ENCODE measurements at places on chromosomes 5 and 9.

DNA sequence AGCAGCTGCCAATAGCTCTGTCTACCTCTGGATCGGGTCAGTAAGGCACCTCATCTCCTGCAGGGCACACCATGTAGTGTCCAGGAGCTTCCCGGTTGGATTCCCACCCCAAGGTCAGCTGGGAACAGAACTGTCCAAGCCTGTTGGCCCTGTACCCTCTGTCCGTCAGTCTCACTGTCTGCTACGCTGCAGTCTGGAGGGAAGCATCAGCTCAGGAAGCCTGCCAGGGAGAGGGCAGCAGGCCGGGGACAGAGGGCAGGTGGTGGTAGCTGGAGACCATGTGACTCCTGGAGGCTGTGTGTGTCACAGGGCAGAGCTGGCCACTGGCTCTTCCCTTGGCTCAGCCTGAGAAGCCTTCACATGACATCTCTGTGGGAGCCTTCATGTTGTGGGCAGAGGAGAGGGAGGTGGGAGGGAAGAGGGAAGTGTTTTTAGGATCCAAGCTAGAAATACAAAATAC, 134.5 kb downstream of the SEC61B start:
- no peak for DNase-seq

GRCh38 chr5:139788294-139788910, 7.2 kb upstream of the PSD2 start:
- DNase-seq, result no peak

DNA sequence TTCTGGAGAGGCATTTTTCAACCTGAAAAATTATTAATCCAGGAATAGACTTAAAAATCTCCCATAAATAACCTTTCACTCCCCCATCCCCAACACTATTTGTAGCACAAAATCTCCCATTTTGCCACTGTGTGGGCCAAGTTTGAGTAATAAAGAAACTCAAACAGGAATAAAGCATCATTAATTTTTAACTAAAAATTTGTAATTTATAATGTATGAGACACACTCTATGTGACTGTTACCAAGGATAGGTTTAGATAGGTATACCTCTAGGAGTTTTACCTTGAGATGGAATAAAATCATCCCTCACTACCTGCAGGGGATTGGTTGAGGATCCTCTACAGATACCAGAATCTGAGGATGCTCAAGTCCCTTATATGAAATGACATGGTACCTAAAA, 30.1 kb downstream of the CHD1 start:
- no peak for DNase-seq

DNA sequence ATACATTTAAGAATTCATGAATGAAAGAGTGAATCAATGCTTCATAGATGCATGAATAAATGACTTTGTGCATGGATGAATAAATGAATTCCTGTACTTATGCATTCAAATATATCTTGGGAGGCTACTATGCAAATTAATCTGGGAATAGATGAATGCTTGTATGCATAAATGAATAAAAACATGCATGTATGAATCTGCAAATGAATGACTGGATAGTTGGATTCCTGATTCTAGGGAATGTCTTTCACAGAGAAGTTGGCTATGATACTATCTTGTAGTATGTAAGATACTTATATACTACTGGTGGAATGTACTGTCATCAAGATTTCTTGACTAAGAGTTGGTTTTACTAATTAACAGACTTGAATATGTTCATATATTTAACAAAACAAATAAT, 75.3 kb upstream of the ASTN2 start:
- no peak for DNase-seq

- no peak for DNase-seq
These were observed 37.5 kb downstream of the SPRY4 start for GRCh38 chr5:142287096-142287972.

- DNase-seq, result no peak
These were observed 23.9 kb downstream of the RORB start for GRCh38 chr9:74521009-74521408.

GRCh38 chr5:179504600-179505396, 45.6 kb upstream of the RUFY1 start:
- no peak for DNase-seq

DNA sequence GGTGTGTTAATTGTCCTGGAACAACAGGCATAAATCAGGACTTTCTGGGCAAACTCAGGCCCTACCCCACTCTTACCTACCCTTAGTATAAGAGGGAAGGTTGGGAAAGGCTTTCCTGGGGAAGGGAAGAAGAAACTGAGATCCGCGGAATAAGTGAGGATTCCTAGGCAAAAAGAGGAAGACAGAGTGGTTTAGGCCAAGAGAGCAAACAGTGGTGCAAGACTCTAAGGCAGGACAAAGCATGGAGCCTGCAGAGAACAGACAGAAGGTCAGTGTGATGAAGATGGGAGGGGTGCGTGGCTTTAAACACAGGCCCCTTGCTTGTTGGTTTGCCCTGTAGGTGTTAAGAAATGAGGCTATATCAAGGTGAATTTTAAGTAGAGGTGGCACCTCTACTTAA, 69.4 kb downstream of the TMC1 start:
- DNase-seq, result no peak

GRCh38 chr9:70902171-70902570, 219.2 kb downstream of the TRPM3 start:
- DNase-seq, result peak; percentile 29

DNA sequence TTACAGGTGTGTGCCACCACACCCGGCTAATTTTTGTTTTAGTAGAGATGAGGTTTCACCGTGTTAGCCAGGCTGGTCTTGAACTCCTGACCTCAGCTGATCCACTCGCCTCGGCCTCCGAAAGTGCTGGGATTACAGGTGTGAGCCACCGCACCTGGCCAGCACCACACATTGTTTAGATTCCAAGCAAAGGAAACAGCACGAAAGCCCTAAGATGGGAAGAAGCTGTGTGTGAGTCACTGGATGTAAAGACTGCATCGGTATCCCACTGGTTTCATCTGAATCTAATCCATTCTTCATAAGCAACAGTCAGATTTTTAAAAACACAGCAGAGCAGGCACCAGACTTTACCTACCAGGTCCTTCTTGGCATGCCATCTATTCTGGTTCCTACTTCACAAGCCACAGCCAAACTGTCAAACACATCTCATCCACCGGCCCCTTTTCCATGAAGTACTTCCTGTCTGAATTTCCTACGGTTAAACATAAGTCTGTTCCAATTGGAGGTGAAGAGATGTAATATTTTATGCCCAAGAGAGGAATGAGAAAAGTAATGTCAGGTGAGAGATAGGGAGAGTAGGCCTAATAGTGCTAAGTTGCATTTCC, 17.4 kb downstream of the UBTD2 start:
- DNase-seq, result no peak

DNA sequence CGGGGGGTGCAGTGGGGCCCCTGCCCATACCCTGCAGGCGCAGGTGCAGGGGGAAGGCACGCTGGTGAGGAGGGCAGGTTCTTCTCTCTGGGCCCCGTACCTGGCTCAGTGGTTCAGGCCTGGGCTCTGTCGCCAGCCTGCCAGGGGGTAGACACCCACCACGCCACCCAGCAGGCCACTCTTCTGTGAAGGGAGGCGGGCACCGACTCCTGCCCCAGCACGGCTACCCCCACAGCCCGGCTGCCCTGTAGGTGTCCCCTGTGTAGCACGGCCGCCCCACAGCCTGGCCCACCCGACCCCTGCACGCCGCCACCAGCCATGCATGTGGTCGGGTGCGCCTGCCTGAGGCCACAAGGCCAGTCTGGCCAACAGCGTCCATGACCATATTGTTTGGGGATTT, 1.7 kb downstream of the LCN6 start:
- no peak for DNase-seq

DNA sequence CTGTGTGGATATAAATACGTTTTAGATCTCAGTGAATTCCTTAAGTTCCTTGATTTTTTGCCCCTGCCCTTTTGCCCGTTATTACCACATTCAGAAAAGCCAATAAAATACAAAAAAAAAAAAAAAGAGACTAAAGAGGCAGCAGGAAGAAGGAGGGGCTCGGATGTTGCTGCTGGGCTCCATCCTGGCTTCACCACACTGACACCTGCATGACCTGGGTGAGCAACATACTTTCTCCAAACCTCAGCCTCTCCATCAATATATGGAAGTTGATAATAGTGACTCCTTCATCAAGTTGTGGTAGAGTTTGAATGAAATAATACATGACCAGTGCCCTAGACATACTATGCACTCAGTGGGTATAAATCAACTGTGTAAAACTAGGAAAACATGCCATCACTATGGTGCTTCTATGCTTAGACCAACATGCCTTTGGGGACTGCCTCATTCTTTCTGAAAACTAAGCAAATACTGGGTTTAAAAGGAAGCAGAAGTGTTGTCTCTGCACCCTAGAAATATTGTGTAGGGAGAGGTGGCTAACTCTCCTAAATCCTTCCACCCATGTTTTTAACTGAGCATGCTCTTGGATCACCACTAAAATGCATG, 243.0 kb downstream of the PIK3R1 start:
- no peak for DNase-seq

- DNase-seq, result peak; percentile 29
These were observed 181.1 kb upstream of the DAB2 start for GRCh38 chr5:39605588-39606575.

DNA sequence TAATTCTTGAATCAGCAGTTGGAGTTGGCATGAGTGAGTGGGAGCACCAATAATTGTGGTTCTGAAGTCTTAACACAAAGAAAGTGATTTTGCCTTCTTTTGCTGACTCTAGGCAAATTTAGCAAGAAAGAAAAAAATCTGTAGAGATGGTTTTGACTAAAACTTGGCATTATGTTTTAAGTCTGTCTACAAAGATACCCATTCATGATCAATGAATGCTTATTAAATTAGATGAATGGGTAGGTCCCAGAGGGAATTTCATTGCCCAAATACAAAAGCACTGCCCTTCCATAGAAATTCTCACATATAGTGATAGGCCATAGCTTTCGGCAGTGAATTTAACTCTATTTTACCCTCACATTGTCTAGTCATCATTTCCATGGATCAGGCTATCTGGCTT, 428.6 kb upstream of the ADAMTSL1 start:
- no peak for DNase-seq

- peak; percentile 68 for DNase-seq
These were observed 518 bp downstream of the SPRY4 start for GRCh38 chr5:142324136-142324870.

- DNase-seq, result no peak
These were observed 490.7 kb upstream of the PTPRD start for GRCh38 chr9:11103525-11103924.

DNA sequence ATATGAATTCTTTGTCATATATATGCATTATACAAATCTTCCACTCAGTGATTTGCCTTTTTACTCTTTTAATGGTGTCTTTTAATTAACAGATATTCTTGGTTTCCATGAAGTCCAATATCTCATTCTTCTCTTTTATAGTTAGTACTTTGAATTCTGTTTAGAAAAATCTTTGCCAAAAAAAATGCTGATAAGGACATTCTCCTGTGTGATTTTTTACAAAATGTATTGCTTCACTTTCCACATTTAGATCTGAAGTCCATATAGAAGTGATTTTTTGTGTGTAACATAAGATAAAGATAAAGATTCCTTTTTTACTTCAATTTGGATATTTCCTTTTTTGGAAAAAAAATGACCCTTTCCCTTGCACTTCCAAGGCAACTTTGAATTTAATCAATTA, 50.3 kb downstream of the OTP start:
- no peak for DNase-seq

DNA sequence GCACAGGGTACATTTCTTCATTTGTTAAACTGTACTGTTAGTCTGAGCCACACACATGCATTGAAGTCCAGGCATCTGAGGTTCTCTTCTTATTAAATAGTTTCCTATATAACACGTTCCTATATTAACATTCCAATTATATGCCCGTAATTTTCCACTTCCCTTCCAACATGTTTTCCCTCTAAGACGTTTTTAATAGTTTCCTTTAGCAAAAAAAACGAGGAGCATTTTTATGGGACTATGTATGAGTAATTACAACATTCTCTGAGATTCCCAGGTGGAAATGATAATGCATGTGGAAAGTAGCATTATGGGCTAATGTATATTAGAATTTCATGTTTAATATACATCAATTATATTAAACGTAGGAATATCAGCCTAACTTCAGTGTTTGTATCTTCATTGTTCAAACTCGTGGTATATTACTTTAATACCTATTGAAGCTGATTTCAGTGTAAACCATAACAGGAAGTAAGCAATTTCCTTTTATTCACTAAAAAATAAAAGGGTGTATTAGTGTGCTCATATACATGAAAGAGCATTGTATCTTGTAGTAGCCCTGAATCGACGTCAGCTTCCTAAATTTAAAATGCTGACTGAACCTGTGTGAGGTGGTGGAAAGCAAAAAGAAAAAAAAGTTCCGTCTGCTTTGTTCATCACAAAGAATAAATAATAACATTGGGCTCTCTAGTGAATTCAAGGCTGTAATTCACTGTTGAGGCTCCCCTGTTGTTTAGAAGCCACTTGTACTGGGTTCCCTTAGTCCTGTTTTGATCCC, 11.3 kb downstream of the SMARCA2 start:
- peak; percentile 14 for DNase-seq

DNA sequence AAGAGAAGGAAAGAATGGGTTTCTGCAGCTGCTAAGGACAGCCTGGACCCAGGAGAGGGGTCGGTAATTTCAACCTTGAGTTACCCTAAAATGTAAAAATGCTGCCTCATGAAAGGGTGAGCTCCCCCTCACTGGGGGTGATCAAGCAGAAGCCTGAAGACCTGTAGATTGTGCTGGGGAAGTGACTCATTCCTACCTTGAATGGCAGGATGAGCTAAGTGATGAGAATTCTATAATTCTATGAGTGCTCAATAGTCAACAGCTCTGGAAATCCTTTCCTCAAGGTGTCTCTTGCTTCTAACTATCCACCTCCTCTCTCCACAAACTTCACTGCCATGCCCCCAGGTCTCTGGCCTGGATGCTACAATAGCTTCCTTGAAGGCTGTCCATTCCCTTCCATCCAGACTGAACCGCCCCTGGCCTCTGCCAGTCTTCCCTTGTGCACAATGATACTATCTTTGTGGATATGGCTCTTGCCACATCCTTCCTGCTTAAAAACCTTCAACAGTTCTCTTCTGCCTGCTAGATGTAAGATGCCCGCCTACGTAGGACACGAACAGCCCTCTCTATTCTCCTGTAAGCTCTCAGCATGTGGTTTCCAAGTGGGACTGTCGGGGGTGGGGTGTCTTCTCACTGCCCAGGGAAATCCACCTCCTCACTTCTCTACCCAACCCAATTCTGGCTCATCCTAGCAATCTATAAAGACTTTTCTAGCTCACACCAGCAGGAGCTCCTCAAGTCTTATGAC, 50.6 kb downstream of the PTPN3 start:
- no peak for DNase-seq

DNA sequence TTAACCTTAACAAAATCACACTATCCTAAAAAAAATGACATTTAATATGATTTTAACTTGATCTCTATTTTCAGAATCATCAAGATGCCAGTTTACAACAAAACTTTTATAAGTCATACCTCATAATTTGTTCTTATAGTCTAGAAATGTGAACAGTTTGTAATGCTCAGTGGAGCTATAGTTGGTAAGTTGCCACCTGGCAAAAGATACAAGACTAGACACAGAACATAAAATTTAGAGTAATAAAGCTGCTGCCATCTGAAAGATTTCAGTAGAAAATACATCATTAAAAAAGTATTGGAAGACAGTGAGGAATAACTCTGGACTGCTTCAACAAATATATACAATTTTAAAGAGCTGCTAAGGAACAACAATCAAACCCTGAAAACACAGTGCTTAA, 233.8 kb downstream of the GABRG2 start:
- DNase-seq, result no peak

GRCh38 chr9:138048184-138048583, 170.6 kb downstream of the CACNA1B start:
- DNase-seq, result no peak

All from fibroblast of pulmonary artery (primary cell).